ENCODE measurements at places on chromosomes 6 and 20.
A peak's percentile ranks its signal among the peaks of the same experiment; 100 is the strongest.

DNA sequence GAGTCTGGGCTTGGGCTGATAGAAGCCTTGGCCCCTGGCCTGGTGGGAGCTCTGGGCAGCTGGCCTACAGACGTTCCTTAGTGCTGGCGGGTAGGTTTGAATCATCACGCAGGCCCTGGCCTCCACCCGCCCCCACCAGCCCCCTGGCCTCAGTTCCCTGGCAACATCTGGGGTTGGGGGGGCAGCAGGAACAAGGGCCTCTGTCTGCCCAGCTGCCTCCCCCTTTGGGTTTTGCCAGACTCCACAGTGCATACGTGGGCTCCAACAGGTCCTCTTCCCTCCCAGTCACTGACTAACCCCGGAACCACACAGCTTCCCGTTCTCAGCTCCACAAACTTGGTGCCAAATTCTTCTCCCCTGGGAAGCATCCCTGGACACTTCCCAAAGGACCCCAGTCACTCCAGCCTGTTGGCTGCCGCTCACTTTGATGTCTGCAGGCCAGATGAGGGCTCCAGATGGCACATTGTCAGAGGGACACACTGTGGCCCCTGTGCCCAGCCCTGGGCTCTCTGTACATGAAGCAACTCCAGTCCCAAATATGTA, 957 bp upstream of the VEGFA start:
- peak; percentile 57 for DNase-seq

- no peak for DNase-seq
Measured at GRCh38 chr6:165774903-165775601, 112.0 kb upstream of the PDE10A start.

- DNase-seq, result no peak
Measured at GRCh38 chr20:1535420-1536175, 21.9 kb downstream of the SIRPD start.

GRCh38 chr6:51199733-51200260, 381.1 kb downstream of the TFAP2B start:
- DNase-seq, result no peak

DNA sequence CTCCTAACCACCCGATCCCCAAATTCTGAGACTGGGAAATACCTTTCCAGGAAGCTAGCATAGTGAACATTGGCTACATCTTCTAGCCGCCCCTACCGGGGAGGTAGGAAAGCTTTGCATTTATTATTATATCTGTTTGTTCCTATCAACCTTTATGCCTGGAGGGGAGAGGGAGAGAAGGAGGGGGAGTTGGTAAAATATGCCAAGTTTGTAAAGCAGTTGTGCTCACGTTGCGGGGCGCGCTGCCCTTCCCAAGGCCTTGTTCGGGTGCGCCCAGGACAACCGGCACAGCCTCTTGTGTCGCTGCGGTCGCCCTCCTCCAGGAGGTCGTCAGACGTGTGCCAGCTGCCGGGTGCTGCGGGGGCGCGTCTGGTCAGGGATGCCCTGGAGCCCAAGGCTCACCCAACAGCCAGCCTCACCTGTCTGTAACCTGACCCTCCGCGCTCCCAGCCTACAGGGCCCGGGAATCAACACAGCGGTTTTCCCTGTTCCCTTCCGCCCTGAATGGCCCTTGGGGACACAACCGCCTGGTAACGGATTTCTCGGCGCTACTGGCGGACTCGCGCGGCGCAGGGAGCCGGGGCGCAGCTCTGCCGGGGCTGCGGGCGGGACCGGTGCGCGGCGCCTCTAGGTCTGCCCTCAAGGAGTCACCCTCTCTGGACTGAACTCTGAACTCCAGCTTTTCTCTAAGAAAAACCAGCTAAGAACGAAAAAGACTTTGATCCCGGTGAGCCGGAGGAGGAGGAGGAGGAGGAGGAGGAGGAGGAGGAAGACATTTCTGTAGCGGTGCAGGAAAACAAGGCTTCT, 1.1 kb upstream of the OVOL2 start:
- DNase-seq, result no peak

- no peak for DNase-seq
Measured at GRCh38 chr6:156868385-156868784, 91.2 kb downstream of the ARID1B start.

DNA sequence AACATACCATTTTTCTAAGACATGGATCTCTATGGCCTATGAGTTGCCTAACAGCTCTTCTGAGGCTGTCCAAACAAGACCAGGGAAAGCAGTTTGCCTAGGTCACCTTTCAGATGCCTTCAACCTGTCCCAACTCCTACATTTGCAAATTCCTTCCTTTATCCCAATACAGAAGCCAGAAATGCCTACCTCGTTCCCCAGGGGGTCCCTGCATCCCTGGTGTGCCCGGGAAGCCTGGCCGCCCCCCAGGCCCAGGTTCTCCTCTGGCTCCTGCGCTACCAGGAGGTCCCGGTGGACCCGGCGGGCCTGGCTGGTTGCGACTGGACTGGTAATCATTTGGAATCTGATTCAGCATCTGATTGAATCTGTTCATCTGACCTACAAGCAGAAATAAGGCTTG, 115.9 kb downstream of the COL12A1 start:
- DNase-seq, result no peak

GRCh38 chr6:56378507-56378906, 131.1 kb upstream of the COL21A1 start:
- DNase-seq, result no peak

GRCh38 chr20:11387189-11387754, 530.4 kb upstream of the BTBD3 start:
- peak; percentile 71 for DNase-seq

- DNase-seq, result no peak
Measured at GRCh38 chr6:119330520-119331113, 18.9 kb downstream of the MAN1A1 start.

DNA sequence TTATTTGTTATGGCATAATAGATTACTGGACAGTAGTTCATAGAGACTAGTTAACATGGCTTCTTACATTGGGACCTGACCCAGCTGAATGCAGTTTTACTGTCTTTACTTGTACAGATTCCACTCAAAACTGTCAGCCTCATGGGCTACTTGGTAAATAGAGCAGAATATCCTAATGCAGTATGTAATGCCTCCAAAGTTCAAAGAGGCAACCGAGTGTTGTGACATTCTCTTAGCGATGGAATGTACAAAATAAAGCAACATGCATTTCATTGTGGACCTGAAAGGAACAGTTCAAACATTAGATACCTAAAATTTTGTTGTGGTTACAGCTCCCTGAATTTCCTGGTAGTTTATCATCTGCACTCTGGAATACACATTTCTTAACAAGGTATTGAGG, 29.1 kb upstream of the RGS17 start:
- DNase-seq, result no peak

- no peak for DNase-seq
Measured at GRCh38 chr6:150710236-150710635, 110.6 kb downstream of the PLEKHG1 start.
